ENCODE measurements at places on chromosomes 6 and 20. TPM values are rescaled to one million over a fixed set of nuclear protein-coding genes. Genes with fewer than 3 reads are reported as not detected.

GRCh38 chr20:58402827-58403226 lies 13.8 kb downstream of the VAPB start:
- DNase-seq, result no peak

- DNase-seq, result no peak
Observed at GRCh38 chr20:16064989-16065707, 508.1 kb downstream of the KIF16B start.

DNA sequence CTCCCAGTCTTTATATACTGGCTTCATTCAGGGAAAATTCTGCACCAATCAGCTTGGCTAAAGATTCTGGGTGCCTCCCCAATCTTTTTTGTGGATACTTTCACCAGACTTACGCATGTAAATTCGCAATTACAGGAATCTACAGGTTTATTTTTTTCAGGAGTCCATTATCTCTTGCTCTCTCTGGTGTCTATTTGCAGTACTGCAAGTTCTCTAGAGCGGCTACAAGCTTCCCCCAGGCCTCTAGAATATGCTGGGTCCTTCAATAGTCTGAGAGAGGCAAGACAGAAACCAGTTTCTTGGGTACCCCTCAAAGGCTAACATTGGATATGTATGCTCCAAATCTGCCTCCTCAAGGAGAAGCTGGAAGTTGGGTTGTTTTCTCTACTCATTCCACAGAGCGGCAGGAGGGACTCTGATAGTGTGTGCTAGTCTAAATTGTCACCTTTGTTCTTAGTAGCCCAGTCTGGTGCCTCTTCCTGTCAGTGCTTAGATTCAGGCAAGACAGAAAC lies 58.5 kb downstream of the SUN5 start:
- no peak for DNase-seq

DNA sequence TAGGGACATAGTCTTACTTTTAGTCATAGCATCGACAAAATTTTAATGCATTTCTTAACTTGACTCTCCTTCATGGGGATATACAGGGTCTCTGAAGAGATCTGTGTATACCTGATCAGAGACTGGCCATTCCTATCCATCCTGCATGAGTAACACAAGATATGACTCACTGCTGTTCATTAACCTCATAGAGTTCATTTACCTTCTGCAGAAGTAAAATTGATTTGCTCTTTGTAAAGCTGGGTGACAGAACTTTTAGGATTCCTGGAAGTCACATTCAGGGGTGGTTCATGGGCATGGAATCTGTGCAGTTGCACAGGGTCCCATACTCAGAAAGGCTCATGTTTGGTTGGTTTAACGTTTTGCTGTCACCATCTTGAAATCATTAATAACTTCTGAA lies 53.2 kb downstream of the PDE7B start:
- DNase-seq, result no peak

FAXC gene
- total RNA-seq, result 19.4 TPM

DNA sequence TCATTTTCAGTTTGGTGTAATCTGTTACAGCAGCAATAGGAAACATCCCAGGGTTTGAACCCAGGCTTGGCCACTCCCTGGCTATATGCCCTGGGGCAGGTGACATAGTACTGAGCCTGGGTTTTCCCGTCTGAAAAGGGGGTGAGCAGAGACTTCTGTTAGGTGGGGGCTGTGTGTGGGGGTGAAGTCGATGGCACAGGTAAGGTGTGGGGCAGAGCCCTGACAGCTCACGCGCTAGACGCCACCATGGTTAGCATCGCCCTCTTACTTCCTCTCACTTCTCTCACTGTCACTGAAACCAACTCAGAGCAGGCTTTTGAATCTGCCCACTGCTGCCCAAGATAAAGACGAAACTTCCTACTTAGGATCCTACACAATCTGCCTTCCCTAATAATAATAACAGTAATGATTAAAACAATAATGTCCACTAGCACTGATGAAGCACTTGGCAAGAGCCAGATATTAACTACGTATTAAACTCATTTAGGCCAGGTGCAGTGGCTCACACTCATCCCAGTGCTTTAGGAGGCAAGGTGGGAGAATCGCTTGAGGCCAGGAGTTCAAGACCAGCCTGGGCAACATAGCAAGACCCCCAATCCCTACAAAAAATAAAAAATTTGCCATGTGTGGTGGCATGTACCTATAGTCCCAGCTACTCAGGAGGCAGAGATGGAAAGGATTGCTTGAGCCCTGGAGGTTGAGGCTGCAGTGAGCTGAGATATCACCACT lies 117.9 kb upstream of the PTPN1 start:
- DNase-seq, result no peak

LY6G6C gene
- total RNA-seq, result not detected

GJA10 gene
- total RNA-seq, result not detected

GRCh38 chr6:41028561-41029412 lies 10.2 kb downstream of the UNC5CL start:
- DNase-seq, result no peak

GNRH2 gene
- not detected for total RNA-seq

TRERF1 gene
- total RNA-seq, result 12.1 TPM

DNA sequence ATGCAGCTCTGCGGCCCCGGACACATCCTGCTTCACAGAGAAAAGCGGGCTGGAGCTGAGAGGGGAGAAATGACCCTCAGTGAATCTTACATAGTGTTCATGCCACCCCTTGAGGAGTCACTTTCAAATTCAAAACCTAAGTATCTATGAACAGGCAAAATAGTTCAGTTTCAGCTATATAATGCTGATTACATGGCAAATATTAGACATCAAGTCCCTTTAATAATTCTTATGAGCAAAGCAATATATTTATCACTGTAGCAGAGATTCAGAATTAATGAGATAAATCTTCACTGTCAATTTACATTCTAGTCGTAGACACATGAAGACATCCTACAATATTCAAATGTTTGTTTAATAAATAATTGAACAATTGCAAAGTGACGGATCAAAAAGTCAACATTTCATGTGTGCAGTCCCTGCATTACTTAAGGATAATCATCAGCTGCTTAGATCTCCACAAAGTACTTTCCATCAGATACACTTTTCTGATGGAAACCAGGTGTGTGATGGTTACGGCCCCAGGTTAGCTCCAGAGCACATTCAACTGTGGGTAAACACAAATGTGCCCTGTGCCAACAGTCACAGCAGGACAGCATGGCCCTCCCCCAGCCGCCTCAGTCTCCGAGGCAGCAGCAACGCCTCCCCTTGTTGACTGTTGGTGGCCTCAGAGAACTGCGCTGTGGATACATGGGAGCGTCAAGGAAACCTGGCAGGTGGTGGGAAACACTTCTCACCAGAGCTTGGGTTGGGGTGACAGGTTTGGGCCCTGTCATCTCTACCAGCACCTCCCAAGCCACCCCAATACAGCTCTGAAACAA lies 787 bp upstream of the PRR18 start:
- no peak for DNase-seq

RIMS4 gene
- 2.4 TPM for total RNA-seq

CDC5L gene
- 38.4 TPM for total RNA-seq

GSTA1 gene
- not detected for total RNA-seq

DNA sequence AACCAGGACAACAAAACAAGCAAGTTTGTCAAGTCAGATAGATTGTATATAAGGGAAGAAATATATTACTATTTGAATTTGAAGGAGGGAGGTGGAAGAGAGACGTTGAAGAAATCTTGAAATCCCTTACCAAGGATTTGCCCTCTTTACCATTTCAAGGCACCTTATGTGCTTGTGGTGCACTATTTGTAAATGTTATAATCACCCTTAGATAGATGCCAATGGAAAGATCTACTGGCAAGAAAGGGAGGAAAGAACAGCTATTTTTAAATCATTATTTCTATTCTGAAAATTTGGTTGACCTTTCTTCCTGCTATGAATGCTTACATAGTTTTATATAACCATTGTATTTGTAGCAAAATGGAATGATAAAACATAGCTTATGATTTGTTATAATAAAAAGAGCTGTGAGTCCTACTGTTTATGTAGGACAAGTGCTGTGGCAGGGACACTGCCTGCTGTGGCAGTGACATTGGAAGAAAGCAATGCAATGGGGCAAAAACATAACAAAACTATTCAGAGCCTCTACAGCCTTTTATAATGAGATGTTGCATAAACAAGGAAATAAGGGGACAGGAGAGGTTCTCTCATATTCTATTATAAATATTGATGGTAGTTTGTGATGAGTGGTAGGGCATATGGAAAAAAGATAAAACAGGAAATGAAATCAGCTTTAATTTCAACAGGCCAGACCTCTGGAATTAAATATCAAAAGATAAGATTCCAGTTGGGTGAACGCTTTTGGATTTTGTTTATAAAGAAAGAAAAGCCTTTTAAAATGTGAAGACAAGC lies 1145.2 kb upstream of the GJE1 start:
- no peak for DNase-seq

PPP1R3G gene
- 4.7 TPM for total RNA-seq

GRCh38 chr6:42313941-42314570 lies 96.4 kb upstream of the MRPS10 start:
- DNase-seq, result no peak

GFOD1 gene
- total RNA-seq, result 13.7 TPM

GPR31 gene
- not detected for total RNA-seq

Measured in urinary bladder (tissue), 4 donors.